ENCODE measurements at places on chromosomes 5 and 9.

GRCh38 chr9:133728856-133729616 lies 9.1 kb downstream of the SARDH start:
- DNase-seq: no peak

DNA sequence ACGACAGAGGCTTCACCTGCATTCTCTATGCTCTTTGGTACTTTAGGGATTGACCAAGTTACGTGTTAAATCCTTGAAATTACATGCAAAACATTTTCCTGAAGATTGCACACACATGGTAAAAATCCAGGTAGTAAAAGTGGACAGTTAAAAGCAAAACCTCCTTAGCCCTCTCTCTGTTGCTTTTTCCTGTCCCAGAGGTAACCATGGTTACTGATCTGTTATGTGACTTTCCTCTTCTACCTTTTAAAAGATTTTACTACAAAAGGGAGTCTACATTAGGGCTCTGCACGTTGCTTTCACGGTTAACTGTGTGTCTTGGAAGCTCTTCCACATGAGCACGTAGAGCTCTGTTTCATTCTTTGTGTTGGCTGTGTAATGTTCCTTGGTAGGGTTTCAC lies 97.0 kb downstream of the PPARGC1B start:
- no peak for DNase-seq

GRCh38 chr5:73419465-73420390 lies 28.8 kb downstream of the FOXD1 start:
- no peak for DNase-seq

GRCh38 chr5:171432583-171433351 lies 13.3 kb downstream of the FGF18 start:
- no peak for DNase-seq

GRCh38 chr5:87048156-87048555 lies 219.5 kb upstream of the RASA1 start:
- DNase-seq: no peak

GRCh38 chr9:117882171-117882570 lies 178.0 kb downstream of the TLR4 start:
- no peak for DNase-seq

DNA sequence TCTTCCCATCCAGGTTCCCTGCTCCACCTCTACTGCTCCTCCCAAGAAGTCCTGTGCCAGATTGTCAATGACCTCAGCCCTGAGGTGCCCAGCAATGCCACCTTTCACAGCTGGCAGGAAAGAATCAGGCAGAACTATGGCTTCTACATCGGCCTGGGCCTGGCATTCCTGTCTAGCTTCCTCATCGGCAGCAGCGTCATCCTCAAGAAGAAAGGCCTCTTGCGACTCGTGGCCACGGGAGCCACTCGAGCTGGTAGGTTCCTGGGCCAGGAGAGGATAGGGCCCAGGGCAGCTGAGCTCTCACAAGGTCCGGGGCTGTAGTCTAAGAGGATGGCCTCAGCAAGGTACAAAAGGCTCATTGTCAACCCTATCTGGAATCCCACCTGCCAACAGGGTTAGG lies 3.1 kb downstream of the NIPAL4 start:
- DNase-seq: no peak

GRCh38 chr5:10424124-10424731 lies 17.5 kb upstream of the ROPN1L start:
- no peak for DNase-seq

DNA sequence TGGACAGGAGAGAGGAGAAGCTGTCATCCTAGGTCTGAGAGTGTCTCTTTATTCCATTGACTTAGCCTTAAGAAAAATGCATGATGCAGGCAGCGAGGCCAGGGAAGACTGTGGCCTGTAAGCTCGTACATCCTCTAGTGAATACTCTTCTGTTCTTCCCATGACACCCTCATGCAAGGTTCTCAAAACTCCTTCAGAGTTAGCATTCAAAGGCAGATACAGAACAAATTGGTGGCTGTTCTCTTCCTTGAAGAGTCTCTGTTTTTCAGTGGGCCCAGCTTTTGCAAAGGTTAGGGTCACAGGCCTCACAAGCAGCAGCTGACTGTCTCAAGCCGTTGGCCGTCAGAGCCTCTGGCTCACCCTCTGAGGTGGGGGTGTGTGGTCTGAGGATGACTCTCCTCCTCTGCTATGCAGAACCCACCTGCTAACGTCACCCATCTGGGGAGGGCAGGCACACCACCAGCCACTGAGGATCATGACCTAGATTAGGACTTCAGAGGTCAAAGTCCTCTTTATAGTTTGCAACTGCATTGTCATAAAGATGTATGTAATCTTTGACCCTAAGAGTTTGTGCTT lies 15.1 kb downstream of the ADCY2 start:
- DNase-seq: no peak

- no peak for DNase-seq
Measured at GRCh38 chr5:78675956-78676730, 27.6 kb upstream of the LHFPL2 start.

GRCh38 chr5:58775701-58776262 lies 192.9 kb downstream of the RAB3C start:
- no peak for DNase-seq

- DNase-seq: no peak
Measured at GRCh38 chr5:17852740-17853139, 218.5 kb downstream of the TAF11L14 start.

- no peak for DNase-seq
Measured at GRCh38 chr5:81334304-81335061, 33.1 kb downstream of the ZCCHC9 start.

DNA sequence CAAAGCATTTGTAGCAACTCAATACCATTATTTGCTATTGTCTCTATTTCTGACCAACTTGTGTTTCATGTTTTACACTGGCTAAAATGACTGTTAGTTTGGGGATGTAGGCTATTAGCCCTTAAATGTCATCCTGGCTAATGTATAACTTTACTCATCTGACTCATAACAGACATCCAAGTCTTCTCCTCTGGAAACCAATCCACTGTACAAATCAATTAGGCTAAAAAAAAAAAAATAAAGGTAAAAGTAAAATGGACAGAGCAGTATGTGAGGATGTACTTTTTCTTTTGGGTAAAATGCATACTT lies 20.6 kb downstream of the MEGF9 start:
- no peak for DNase-seq

DNA sequence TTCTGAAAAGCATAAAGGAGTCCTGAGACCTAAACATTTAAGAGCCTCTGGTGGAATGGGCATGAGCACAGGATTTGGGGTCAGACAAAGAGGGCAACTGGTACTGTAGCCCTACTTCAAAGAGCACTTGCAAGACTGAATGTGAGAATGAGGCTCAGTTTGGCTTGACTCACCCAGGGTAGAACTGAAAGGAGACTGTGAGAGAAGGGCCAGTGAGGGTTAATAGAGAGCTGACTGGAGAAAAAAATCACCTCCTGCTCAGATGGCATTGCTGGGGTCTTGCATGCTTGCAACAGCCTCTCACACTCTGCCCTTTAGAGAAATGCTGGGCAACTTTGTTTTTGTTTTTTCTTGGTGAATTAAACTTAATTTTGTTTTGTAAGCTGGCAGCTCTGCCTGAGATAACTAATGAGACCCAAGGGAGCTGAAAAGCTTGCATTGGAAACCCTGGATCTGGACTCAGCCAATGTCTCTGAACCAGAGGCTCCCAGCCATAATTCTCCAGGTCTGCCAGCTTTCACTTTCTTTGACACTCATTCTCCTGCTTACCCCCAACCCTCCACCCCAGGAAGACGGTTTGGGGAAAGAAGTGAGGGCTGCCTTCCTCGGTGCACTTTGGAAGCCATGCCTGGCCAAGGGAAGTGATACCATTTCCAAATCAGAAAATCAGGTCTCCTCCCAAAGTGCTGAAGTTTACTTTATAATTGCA lies 161.1 kb upstream of the PANK3 start:
- no peak for DNase-seq

DNA sequence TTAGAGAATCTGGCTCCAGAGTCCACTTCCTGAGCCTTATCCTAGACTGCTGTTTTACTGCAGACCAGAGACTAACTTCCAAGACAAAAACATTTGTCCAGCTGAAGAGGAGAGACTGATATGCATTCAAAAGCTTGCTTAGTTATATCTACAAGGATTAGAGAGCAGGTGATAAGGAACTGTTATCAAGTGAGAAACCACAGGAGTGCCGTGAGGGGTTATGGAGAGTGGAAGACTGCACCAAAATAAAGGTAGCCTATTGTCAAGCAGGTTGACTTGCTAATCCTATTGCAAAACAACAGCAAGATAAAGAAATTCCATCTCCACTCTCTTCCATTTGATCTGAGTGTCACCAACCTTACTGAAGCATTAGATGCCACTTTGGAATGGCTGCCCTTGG lies 139.1 kb downstream of the SCAMP1 start:
- DNase-seq: no peak

- DNase-seq: no peak
Measured at GRCh38 chr5:141515946-141516671, 27.2 kb downstream of the PCDHGC5 start.

DNA sequence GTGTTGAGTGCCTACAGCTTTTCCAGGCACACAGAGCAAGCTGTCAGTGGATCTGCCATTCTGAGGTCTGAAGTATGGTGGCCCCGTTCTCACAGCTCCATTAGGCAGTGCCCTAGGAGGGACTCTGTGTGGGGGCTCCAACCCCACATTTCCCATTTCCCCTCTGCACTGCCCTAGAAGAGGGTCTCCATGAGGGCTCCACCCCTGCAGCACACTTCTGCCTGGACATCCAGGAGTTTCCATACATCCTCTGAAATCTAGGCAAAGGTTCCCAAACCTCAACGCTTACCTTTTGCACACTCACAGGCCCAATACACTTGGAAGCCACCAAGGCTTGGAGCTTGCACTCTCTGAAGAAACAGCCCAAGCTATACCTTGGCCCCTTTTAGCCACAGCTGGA lies 131.3 kb downstream of the DEPDC1B start:
- DNase-seq: no peak

DNA sequence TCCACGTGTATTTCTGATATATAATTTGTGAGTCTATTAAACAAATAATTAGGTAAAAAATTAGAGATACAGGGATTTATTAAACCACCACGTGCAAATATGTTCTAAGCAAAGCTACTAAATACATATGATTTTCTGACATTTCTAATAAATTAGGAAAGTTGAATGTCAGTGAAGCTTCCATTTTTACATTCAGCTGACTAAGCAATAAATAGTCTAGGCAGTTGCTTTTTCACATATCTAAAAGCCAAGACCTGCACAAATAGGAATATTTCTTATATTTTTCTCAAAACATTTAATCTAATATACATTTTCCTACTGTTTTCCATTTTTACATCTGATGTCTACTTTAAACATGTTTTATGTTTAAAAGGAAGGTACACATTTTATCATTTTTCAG lies 322.6 kb upstream of the EFNA5 start:
- no peak for DNase-seq

DNA sequence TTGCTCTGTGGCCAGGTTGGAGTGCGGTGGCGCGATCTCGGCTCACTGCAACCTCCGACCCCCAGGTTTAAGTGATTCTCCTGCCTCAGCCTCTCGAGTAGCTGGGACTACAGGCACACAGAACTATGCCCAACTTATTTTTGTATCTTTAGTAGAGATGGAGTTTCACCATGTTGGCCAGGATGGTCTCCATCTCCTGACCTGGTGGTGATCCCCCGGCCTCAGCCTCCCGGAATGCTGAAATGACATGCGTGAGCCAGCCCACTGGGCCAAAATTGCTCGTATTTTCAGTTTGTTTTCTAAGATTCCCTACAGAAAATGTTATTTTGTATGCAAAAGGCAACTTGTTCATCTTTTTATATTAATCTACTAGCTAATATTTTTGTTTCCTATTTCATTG lies 782.6 kb downstream of the TLE1 start:
- no peak for DNase-seq

DNA sequence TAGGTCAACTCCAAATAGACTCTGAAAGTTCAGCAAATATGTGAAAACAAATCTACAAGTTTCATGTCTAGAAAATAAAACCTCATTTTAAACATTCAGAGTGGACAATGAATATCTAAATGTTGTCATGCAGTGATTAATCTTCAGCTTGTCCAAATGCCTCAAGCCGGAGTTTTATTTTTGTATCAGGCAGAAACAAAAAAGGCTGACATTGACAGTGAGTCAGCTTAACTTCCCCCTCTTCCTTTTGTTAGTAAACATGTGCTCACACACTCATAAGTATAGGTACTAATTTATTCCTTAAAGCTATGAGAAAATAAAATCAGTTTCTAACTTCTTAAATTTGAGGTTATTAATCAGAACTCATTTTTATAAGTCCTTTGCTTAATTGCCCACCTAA lies 467.9 kb upstream of the DAB2 start:
- DNase-seq: no peak

- no peak for DNase-seq
Measured at GRCh38 chr5:82676661-82677060, 398.5 kb upstream of the RPS23 start.

GRCh38 chr5:136034984-136035383 lies 6.2 kb downstream of the TGFBI start:
- DNase-seq: no peak

DNA sequence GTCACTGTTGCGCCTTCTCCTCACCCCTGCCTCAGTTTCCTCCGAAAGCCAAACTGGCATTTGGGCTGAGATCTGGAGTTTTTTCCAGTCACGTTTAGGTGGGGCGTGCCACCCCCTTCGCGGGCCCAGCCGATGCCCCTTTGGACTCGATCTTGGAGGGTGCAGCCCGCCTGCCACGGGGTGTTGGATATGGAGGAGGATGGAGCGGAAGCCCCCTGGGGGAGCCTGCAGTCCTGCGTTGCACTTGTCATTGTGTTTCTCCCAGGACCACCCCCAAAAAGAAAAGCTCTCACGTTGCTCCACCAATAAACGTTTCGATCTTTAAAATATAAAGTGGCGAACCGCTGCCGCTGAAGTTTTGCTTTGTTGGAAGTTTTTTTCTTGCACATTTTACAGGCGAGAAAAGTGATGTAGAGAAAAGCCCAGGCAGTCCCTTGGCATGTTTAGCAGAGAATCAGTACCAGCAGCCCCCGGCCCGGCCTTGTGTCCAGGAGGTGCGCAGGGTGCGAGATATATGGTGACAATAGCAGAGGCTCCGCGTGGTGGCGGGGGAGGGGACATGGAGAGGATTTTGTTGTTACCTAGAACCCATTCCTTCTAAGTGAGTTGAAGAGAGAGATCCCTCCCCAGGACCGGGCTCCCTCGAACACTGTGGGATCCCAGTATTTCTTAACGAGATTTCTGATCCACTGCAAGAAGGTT lies 681 bp downstream of the F2R start:
- DNase-seq: no peak

DNA sequence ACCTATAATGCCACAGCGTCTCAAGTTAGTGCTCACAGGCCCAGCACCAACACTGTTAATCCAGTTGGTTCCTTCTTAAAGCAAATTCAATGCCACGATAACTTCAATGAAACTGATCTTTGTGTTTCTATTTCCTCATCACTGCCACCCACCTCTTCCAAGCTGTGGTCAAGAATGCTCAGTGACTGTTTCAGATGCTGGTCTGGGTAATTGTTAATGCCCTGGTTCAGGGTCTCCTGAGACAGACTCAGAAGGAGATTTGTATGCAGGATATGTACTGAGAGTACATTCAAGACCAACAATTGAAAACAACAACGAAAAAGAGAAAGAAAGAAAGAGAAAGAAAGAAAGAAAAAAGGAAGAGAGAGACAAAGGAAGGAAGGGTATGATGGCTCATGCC lies 505.3 kb downstream of the TLE4 start:
- DNase-seq: no peak

- DNase-seq: no peak
Measured at GRCh38 chr5:99315413-99316183, 386.8 kb upstream of the CHD1 start.

All from activated CD4-positive, alpha-beta T cell treated with anti-CD3 and anti-CD28 coated beads, Interleukin-2, amount 50 U/mL, for 4 hours (primary cell).